ENCODE measurements at places on chromosomes 6 and 20.

GRCh38 chr6:166567107-166567506 lies 19.4 kb downstream of the RAMACL start:
- no peak for DNase-seq

DNA sequence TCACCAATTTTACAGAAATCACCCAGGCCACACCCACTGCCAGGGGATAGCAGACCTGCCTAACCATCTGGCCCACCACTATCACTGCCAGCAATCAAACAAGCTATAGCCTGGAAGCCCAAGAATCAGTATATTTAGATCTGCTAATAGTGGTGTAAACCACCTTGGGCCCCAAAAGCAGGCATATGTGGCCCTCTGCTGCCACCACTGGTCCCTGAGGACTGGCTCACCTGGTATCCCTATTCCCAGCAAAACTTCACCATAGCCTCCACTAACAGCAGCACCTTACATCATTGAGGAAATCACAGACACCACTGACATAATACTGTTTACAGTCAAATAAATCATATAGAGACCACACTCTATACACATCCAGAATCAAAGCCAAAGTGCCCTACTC lies 880.4 kb upstream of the MAN1A1 start:
- no peak for DNase-seq

DNA sequence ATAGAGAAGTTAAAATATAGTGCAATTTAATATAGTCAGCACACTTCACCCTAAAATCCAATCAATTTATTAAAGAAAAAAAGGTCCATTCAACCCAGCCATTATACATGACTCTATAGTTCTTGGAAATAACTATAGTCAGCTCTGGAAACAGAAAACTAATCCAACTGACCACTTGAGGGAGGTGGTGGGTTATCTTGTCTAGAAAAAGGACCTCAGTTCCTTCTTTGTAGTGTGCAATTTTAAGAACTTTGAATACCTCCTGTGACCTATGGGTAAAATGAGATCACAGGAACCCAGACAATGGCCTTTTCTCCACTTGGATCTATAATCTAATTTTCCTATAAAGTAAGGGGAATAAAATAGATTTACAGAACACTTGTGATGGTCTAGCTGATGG lies 163.6 kb upstream of the CENPW start:
- DNase-seq, result no peak

DNA sequence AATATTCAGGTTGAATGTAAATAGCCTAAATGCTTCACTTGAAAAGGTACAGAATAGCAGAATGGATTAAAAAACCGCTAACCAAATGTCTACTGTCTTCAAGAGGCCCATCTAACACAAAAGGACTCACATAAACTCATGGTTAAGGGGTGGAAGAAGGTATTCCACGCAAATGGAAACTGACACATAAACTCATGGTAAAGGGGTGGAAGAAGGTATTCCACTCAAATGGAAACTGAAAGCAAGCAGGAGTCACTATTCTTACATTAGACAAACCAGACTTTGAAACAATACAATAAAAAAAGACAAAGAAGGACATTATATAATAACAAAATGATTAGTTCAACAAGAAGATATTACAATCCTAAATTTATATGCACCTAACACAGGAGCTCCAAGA lies 38.3 kb upstream of the PKIB start:
- DNase-seq, result no peak

DNA sequence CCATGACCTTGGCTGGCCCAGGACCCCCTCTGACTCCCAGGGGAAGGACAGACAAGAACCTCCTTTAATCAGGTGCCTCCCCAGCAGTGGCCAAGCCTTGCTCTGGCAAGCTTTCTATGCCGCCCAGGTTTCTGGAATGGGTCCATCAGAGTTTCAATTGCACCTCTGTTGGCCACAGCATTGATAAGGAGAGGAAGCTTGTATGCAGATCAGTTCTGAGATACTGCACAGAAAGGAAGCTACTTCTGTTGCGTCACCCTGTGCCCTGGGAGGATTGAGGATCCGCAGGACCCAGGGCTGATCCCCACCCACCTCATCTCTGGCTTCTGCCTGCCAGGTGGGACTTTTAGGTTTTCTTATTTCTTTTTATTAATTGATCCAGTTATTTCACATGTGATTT lies 167.2 kb downstream of the TFAP2C start:
- DNase-seq, result no peak

DNA sequence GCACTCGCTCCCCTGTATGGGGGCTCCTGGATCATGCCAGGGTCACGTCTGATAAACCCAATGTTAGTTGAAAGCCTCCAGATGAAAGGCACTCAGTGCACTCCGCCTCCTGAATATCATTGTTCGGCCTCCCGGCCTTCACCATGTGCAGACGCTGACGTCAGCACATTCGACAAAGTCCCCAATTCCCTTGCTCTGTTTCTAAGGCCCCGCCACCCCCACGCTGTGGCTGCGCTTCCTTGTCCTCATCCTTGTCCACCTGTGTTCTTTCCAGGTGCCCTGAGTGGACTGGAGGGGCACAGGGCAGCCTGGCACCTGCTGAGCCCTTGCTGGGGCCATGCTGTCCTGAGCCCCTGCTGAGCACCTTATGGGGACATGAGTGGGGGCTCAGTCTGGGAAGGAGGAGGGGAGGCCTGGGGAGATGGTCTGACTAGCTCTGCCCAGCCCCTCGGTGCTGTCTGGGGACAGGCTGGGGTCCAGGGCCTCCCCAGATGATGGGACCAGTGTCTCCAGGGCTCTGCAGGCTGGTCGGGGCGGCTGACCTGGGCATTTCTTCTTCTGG lies 9.8 kb upstream of the BHLHE23 start:
- no peak for DNase-seq

DNA sequence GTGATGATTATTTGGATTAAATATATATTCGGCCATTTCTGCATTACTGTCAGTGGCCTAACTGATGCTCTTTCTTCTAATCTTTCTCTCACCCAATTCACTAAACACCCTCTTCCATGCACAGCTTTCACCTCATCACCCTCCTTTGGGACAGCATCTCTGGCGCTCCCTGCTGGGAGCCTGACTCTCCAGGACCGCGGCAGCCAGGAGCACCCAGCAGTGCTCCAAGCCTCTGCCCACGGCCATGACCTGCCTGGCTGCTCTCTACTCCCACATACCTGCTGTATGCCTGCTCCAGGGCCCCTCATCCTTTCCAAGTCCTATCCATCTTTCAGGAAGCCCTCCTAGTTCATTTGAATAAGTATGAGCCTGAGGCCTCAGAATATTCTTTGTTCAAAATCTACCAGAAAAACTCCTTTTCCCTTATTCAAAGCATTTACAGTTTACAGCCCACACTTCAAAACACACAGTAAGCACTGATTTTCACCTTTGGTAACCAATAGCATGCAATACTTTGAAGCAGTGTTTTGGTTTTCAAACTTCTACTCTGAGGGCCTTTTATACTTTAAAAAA lies 15.2 kb downstream of the CTCFL start:
- no peak for DNase-seq

- no peak for DNase-seq
Measured at GRCh38 chr20:22585786-22586493, 1.6 kb upstream of the FOXA2 start.

GRCh38 chr6:160959726-160960435 lies 31.7 kb upstream of the MAP3K4 start:
- DNase-seq, result no peak

- no peak for DNase-seq
Measured at GRCh38 chr20:1987826-1988225, 6.0 kb downstream of the PDYN start.

- no peak for DNase-seq
Measured at GRCh38 chr6:9131616-9132015, 696.3 kb upstream of the SLC35B3 start.

- no peak for DNase-seq
Measured at GRCh38 chr6:35184580-35185301, 29.0 kb upstream of the SCUBE3 start.

- no peak for DNase-seq
Measured at GRCh38 chr20:63697357-63697867, 960 bp downstream of the TNFRSF6B start.

GRCh38 chr6:29947077-29947980 lies 5.0 kb downstream of the HLA-A start:
- no peak for DNase-seq

DNA sequence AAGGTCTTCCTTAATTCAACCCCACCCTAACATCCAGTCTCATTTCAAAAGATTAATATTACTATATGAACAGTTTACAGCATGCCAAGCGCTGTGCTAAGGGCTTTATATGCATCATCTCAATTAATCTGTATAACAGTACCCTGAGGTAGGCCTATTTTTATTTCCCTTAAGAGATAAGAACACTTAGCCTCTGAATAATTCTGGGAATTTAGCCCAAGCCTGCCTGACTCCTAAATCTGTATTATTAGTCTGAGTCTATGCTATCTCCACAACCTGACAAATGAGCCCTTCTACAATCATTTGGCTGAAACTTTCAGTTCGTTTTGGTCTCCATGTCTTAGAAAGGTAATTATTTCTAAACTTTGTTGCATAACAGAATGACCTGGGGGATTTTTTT lies 77.7 kb upstream of the SAMD5 start:
- no peak for DNase-seq

GRCh38 chr6:30202366-30202765 lies 10.8 kb downstream of the TRIM26 start:
- DNase-seq, result no peak

DNA sequence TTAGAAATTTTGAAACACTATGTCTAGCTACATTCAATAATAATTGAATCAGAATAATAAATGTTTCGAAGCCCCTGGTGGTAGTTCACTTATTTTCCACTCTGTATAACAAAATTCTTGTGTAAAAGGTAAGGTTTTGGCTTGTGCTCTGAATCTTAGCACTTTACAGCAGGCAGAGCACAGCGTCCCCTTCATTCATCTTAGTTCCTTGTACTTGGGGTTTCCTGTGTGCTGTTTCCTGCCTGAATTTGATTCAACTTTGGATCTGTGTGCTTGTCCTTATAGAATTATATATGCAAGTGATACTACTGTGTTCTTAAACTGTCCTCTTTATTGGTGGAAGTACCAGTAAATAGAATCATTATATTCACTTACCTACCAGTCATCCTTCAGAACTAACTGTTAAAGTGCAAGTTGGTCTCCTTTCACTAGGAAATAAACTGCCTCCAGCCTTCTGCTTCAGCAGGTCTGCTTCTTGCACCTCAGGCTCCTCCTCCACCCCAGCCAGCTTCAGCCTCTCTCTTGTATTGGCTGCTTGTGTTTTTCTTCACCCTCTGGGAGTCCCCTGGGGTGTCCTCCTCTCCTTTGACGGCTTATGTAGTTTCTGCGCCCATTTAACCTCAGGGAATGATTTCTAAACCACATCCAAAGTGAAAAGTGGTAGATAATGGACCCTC lies 28.8 kb upstream of the TULP4 start:
- DNase-seq, result no peak

DNA sequence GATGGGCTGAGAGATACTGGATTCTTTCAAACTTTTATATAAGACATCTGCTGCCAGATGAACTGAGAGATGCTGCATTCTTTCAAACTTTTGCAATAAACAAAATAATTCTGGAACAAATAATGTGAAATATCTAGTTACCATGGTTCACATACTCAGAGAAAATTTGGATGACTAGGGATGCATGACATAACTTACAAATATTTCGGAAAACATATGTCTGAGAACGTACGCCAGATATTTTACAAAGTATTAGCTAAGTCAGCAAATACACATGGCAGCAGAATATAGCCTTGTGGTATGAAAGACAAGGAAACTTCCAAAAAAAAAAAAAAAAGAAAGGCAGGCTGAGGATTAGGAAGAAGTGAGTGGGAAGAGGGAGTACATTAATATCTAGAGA lies 113.3 kb upstream of the TRAF3IP2 start:
- DNase-seq, result no peak

DNA sequence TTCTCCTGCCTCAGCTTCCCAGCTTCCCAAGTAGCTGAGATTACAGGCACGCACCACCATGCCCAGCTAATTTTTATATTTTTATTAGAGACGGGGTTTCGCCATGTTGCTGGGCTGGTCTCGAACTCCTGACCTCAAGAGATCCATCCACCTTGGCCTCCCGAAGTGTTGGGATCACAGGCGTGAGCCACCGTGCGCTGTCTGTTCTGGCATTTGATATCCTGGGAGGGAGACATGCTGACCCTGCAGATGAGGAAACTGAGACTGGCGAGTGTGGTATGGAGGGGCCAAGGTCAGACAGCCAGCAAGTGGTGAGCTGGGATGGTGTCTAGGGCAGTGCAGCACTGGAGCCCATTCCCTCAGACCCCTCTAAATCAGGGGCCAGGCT lies 44.6 kb downstream of the SRC start:
- no peak for DNase-seq

- DNase-seq, result no peak
Measured at GRCh38 chr20:6956574-6956973, 189.1 kb downstream of the BMP2 start.

DNA sequence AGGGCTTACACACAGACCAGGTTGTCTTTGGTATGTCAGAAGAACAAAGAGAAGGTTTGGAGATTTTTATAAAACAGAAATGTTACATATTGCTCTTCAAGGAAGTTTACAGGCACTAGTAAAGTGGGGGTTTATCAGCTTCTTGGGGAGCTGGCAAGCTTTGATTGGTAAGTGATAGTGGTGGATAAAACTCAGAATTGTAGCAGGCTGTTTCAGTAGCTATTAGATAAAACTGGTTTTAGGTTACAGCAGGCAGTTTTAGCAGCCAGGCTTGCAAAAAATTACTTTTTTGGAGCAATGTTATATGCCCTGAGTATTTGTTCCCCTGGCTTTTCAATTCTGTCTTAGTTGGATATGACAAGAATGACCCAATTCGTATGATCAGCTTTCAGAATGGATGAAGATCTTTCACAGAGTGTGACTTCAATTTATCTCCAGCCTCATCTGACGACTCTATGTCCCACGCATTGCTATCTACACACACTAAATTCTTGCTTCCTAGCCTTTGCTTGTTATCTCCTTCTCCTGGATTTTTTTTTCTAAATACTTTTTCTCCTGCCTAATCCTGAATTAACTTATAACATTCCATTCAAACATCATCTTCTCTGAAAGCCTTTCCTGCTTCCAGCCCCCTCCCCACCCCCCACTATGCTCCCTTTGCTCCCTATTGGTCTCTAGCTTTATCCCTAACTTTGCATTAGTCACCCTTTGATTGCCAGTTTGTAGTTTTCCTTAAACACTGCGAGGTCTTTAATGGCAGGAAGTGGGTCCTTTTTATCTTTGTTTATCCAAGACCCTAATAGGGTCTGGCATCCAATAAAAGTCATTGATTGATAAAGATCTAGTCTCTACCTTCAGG lies 1.0 kb upstream of the TOMM34 start:
- no peak for DNase-seq
